ENCODE measurements at places on chromosomes 4 and X.
A peak's percentile ranks its signal among the peaks of the same experiment; 100 is the strongest.

- DNase-seq = no peak
Observed at GRCh38 chr4:183950536-183950935, 45.4 kb downstream of the STOX2 start.

- no peak for DNase-seq
Observed at GRCh38 chr4:76752861-76753501, 145.0 kb downstream of the SOWAHB start.

DNA sequence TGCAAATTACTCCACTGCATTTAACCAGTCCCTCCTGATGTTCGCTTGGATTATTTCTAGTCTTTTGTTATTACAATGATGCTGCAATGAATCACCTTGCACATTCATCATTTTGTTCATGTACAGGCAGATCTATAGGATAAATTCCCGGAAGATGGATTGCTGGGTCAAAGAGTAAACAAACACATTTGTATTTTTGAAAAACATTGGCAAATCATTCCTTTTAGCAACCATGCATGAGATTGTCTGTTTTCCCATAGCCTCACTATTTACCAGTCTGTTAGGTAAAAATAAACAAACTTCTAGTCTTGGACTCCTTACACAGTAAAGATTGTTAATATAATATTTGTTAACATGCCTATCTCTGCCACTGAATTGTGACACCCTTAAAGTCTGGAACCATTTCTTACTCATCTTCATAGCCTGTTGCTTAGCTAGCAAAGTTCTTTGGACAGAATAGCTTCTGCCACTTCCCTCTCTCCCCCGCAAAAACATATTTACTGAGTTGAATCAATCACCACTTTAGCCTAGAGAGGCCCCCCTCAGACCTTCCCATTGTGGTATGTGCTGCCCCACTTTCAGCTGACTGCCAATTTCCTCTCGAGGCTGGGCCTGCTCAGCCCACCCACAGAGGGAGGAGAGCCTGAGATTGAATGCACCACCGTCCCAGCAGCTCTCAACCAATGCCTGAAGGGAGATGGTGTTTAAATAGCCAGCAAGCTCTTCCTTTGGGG lies 108.4 kb upstream of the ATXN3L start:
- no peak for DNase-seq

DNA sequence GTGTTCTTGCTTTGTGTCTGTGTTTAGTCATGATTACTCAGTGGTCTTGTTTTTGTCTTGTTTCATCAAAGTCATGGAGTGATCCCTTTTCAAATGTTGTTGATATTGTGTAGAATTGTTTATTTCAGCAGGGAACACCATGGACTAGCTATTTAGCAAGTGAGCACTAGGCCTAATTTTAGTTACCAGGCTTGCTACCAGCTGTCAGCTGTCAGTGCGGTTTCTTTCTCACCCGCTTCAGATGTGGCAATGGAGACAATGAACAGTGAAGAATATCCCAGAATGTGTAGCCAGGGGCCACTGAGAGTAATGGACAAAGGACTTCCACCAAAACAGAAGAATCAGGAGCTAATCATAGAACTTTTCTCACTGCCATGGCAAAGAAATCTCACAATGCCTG lies 432.8 kb upstream of the FMR1 start:
- DNase-seq = no peak

DNA sequence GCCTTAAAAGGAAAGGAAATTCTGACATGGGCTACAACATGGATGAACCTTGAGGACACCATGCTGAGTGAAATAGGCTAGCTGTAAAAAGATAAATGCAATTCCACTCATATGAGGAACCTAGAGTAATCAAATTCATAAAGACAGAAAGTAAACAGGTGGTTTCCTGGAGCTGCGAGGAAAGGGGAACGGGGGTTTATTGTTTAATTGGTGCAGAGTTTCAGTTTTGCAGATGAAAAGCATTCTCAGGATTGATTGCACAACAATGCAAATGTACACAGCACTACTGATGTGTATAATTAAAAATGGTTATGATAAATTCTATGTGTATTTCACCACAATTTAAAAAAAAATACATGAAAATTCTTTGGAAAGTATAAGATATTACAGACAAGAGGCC lies 24.0 kb downstream of the PLRG1 start:
- DNase-seq = no peak

DNA sequence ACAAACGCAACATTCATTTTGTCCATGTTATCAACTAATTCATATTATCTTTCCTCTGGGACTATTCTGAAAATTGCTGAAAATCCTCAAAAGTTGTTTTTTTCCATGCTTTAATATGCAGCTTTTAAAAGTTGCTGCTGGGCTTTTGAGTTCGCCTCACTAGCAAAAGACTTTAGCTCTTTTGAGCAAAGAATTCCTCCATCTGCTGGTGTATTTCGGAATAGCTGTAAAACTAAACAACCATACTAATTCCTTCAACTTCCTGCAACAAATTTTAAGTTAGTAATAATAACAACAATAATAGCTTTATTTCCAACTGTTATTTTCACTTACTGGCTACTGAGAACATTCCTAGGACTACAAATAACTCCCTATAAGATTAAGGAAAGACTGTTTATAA lies 124.5 kb upstream of the PLAC1 start:
- DNase-seq = no peak

- DNase-seq = peak; percentile 8
Observed at GRCh38 chr4:6147441-6147840, 52.9 kb downstream of the JAKMIP1 start.

Measured in Right ventricle myocardium superior (tissue), 1 donor.